Psoas muscle (tissue), 8 donors: ENCODE measurements at places on chromosomes 3 and 15. TPM values are rescaled to one million over a fixed set of nuclear protein-coding genes. Genes with fewer than 3 reads are reported as not detected.

PLCH1 gene
- total RNA-seq, result 0.62 TPM

SOX2 gene
- total RNA-seq, result not detected

EFCAB12 gene
- not detected for total RNA-seq

KLHL40 gene
- total RNA-seq, result 923 TPM

BUB1B gene
- total RNA-seq, result 0.71 TPM

DNA sequence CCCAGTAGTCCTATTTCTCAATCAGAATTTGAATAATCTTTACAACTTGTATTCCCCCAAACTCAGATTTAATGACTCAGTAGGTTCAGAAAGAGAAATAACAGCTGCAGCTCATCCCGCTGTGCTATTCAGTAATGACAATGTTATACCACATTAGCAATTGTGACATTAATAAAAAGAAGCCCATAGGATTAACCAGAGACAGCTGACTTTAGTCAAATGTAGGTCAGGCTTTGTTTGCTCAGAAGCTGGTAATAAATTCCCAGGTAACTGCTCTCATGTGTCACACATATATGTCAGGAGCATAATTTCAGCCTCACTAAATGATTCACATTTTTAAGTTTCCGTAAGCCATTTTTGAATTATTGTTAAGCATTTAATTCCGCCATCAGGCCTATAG lies 222.0 kb upstream of the UBE2E2 start:
- H3K4me1 ChIP-seq, result peaks cover 7% of the 10 kb centered on the region
- DNase-seq, result no peak
- no peaks in the 10 kb centered on the region for H3K27me3 ChIP-seq
- H3K4me3 ChIP-seq, result no peak overlapping the region
- H3K36me3 ChIP-seq, result no peaks in the 10 kb centered on the region

DNA sequence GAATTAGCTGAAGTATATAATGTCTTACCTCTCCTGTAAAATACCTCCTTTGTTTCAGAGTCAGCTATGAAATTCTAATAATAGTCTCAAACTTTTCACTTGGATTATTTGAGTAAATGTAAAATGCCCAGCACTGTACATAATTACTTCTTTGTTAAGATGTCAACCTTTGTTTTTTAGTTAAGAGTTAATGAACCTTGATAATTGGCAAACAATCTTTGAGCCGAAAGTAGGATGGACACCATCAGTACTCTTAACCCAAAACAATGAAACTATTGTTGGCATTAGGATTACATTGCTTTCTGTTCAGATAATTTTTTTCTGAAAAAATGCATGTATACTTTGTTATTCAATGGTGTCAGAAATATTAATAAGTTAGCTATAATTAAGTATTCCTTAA lies 3.0 kb upstream of the NECTIN3 start:
- H3K4me1 ChIP-seq, result no peaks in the 10 kb centered on the region
- no peak overlapping the region for H3K4me3 ChIP-seq
- H3K27me3 ChIP-seq, result peaks cover 5% of the 10 kb centered on the region
- no peak for DNase-seq

- no peak for DNase-seq
- H3K27me3 ChIP-seq, result no peaks in the 10 kb centered on the region
- no peak overlapping the region for H3K27ac ChIP-seq
Observed at GRCh38 chr3:65945480-65945879, 93.2 kb downstream of the MAGI1 start.

GRCh38 chr15:43505738-43506137 lies 11.7 kb upstream of the MAP1A start:
- no peak overlapping the region for H3K4me3 ChIP-seq
- peaks cover 10% of the 10 kb centered on the region for H3K4me1 ChIP-seq
- H3K27ac ChIP-seq, result no peak overlapping the region

DNA sequence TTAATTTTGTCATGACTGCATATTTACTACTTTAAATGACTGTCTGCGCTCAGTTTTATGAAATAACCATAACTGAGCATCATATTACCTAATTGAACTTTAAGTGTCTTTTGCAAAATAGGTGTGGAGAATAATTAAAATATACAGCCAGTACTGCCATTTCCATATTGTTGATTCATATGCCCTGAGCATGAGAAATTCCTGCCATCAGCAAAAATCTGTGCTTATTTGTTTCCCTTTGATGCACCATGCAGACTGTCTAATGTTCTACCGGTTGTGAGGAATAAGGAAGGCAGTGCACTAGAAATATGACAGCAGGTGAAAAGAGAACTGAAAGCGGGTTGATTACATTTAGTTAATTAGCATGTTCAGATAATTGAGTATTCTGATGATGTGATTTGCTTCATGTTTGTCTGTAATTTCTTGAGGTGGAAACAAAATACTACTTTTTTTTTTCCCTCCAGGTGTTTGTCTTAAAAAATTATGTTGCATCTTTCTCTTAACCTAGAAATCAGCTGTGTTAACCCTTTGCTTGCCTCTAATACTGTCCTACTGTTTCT lies 229.4 kb upstream of the AZI2 start:
- H3K4me1 ChIP-seq, result no peaks in the 10 kb centered on the region
- DNase-seq, result no peak
- H3K36me3 ChIP-seq, result no peaks in the 10 kb centered on the region
- no peak overlapping the region for H3K27ac ChIP-seq
- no peaks in the 10 kb centered on the region for H3K27me3 ChIP-seq

DNA sequence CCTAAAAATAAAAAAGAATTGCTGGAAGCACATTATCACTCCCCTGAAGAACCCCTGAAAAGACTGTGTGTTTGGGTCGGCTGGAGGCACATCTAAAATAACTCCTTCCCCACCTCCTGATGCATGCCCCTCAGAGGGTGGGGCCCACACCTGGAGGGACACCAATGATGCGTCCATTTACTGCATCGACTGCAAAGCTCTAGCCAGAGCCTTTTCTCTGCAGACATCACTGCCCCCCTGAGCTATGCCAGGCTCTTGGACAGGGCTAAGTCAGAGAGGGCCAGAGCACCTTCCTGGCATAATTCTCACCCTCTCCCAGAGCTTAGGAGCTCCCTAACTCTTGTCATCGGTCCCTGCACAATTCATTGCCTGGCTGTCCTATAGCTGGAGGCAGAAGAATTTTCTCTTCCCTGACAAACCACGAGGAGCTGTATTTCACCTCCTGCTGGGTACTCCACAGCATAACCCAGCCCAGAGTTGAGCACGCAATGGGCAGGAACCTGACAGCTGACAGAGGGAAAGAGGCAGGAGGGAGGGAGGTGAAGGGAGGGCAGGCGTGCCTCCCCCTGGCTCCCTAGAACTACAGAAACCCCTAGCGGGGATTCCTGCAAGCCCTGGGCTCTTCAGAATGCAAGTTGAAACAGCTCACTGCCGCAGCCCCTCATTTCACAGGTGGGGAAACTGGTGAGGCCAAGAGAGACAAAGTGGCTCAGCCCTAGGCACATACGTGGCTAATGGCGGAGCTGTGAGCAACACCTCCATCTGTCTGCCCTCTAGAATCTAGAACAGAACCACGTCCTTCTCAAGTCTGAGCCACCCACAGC lies 46.6 kb downstream of the XXYLT1 start:
- peaks cover 7% of the 10 kb centered on the region for H3K4me1 ChIP-seq
- peaks cover 8% of the 10 kb centered on the region for H3K36me3 ChIP-seq
- H3K27ac ChIP-seq, result no peak overlapping the region

DNA sequence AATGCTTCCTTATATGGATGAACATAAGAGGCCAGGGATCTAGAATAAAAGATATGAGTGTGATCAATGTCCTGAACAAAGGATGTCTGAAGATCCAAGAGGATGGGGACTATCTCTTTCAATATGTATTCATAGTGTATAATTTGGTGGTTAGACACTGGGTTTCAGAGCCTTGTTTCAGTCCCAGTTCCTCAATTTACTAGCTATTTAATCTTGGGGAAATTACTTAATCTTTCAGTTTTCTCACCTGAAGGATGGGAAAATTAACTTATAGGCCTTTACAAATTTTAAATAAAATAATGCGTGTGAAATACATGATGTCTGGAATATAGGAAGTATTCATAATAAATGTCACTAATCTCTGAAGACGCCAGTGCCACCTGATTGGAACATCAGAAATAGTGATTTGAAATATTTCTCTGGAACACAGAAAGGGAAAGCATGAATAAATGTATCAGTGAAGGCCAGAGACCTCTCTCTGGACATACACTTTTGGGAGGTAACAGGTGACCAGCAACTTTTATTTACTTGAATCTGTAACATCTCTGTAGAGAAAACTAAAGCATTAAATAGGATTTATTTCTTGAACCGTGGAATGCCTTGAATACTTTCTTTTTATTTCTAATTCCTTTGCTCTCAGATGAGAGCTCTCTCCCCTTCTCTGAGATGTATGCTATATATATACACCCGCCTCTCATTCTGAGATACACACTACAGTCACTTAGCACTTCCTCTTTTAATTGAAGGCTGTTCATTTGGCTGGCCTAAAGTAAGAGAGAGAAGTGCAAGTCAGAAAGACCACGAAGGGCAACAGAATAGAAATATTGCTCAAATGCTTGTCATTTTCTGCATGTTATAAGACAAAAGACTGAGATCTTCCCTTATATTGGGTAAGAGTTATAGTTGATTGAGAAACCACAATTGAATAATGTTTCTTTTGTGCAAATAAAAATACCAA lies 407.1 kb downstream of the LSAMP start:
- H3K27me3 ChIP-seq, result no peaks in the 10 kb centered on the region
- no peak for DNase-seq
- no peaks in the 10 kb centered on the region for H3K4me1 ChIP-seq
- no peaks in the 10 kb centered on the region for H3K36me3 ChIP-seq
- no peak overlapping the region for H3K4me3 ChIP-seq

GRCh38 chr3:149771652-149772271 lies 19.5 kb upstream of the COMMD2 start:
- no peaks in the 10 kb centered on the region for H3K4me1 ChIP-seq
- H3K36me3 ChIP-seq, result no peaks in the 10 kb centered on the region
- DNase-seq, result no peak
- no peak overlapping the region for H3K27ac ChIP-seq
- H3K27me3 ChIP-seq, result no peaks in the 10 kb centered on the region
